ENCODE measurements at places on chromosomes 5 and 9.

GRCh38 chr5:79791843-79792242, 102.2 kb downstream of the CMYA5 start:
- no peak overlapping the region for H3K27ac ChIP-seq
- no peaks in the 10 kb centered on the region for H3K4me1 ChIP-seq
- DNase-seq, result no peak
- H3K36me3 ChIP-seq, result no peaks in the 10 kb centered on the region
- H3K27me3 ChIP-seq, result no peaks in the 10 kb centered on the region
- no peak overlapping the region for H3K4me3 ChIP-seq

- H3K36me3 ChIP-seq, result no peaks in the 10 kb centered on the region
- H3K4me1 ChIP-seq, result peaks cover 5% of the 10 kb centered on the region
- no peak for DNase-seq
- H3K27me3 ChIP-seq, result no peaks in the 10 kb centered on the region
- H3K4me3 ChIP-seq, result no peak overlapping the region
Observed at GRCh38 chr9:73152543-73152844, 829 bp downstream of the ANXA1 start.

- H3K27me3 ChIP-seq, result no peaks in the 10 kb centered on the region
- peaks cover 2% of the 10 kb centered on the region for H3K4me1 ChIP-seq
- no peak for DNase-seq
- H3K27ac ChIP-seq, result peak overlapping the region; percentile 52
- peak overlapping the region; percentile 96 for H3K4me3 ChIP-seq
Observed at GRCh38 chr9:34328500-34328986, 525 bp downstream of the KIF24 start.

DNA sequence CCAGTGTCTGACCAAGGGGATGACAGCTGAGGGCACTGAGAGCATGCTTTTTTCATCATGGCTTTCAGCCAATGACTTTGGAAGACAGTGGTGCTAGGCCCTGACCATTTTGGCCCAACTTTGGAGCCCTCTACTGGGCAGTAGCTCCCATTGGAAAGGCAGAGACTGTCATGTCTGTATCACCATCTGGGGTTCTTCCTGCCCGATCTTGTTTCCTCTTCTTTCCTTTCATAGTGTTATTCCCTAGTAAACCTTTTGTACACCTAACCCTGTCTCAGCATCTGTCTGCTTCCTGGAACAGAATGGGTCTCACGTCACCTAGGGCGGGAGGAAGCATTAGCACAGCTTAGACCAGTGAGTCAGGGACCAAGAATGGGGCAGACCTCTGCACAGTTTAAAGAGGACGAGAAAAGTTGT, 97.4 kb upstream of the MAST4 start:
- H3K4me1 ChIP-seq, result no peaks in the 10 kb centered on the region
- no peak for DNase-seq
- no peaks in the 10 kb centered on the region for H3K27me3 ChIP-seq

DNA sequence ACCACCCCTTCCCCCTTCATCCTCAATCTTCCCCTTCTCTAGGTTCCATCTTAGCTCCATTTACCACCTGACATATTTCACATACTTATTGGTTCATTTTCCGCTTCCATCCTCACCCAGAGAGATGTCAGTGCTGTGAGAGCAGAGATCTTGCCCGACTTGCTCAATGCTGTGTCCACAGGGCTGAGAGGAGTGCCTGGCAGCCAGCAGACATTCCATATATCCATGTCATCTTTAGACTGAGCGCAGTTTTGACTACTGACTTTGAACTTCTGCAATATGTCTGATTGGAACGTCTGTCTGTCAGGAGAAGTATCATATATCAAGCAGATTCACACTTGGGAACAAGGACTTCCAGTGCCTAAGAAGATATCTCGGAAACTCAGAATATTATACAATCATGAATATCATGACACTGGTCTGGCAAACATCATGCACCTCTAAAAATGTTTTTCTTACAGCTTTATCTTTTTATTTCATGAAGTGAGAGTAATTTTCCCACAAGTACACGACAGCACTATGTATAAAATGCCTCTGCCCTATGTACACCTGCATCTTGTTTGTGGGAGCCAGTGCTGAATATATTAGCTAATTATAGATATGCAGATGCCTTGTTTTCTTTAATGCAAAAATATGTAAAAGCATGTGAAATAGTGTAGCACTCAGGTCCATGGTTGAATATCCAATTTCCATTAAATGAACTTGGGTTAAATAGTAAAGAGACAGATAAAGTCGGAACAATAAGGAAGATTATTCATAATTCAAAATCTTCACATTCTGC, 454.0 kb upstream of the DAP start:
- H3K36me3 ChIP-seq, result no peaks in the 10 kb centered on the region
- DNase-seq, result no peak
- H3K27ac ChIP-seq, result no peak overlapping the region
- H3K4me1 ChIP-seq, result no peaks in the 10 kb centered on the region
- H3K27me3 ChIP-seq, result no peaks in the 10 kb centered on the region

DNA sequence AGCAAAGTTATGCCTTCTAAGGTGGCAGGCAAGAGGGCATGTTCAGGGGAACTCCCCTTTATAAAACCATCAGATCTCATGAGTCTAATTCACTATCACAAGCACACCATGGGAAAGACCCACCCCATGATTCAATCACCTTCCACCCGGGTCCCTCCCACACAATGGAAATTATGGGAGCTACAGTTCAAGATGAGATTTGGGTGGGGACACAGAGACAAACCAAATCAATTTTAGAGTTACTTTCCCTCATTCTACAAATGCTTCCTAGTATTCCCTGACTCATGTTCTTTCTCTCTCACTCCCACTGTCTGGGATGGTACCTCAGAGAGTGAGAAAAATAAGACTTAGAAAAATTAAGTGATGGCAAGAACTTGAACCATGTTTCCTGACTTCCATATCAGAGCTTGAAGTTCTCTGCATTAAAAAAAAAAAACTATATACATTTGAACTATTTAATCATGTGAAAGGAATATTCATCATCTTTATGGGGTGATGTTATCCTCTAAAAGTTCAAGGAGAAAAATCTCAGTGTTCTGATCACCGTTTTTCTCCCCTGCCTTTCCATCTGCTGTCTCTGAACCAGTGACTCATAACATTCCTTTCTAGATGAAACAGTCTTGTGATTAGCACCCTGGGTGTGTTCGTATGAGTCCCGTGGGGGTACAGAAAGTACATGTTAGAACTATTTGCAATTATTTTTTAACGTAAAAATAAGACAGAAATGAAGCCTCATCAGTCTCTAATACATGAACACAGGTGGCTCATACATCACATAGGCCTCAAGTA, 282.9 kb downstream of the SLF1 start:
- H3K4me3 ChIP-seq, result no peak overlapping the region
- no peaks in the 10 kb centered on the region for H3K36me3 ChIP-seq
- no peaks in the 10 kb centered on the region for H3K27me3 ChIP-seq

GRCh38 chr9:110555551-110556331, 23.8 kb downstream of the SVEP1 start:
- H3K36me3 ChIP-seq, result no peaks in the 10 kb centered on the region
- H3K27me3 ChIP-seq, result no peaks in the 10 kb centered on the region
- no peak for DNase-seq

DNA sequence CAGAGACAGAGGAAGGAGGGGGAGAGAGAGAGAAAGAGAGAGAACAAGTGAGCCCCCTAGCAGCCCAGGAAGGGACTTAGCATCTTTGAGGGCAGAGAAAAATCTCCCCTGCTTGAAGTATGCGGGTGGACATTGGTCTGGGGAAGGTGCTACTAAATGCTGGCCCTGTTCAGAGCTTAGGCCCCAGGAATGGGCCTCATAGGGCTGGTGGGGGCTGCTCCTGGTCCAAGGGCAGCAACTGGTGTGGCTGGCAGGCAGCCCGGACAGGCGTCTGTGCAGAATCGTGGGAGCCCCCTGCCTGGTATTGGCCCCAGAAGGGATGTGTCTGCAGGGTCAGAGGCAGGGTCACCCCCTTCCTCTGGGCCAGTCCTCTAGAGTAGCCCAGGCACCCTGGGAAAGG, 47.8 kb upstream of the SUSD3 start:
- H3K27ac ChIP-seq, result no peak overlapping the region
- no peaks in the 10 kb centered on the region for H3K36me3 ChIP-seq
- no peaks in the 10 kb centered on the region for H3K27me3 ChIP-seq
- no peak for DNase-seq
- peaks cover 5% of the 10 kb centered on the region for H3K4me1 ChIP-seq

- no peak within 1 kb of the TSS for H3K27ac ChIP-seq
- DNase-seq, result peak; percentile 84
- H3K4me1 ChIP-seq, result no peaks in the 10 kb centered on the region
- H3K4me3 ChIP-seq, result no peak within 1 kb of the TSS
- H3K27me3 ChIP-seq, result no peaks in the 10 kb centered on the region
- no peaks in the 10 kb centered on the region for H3K36me3 ChIP-seq
Observed at GRCh38 chr5:140840978-140841962, at the start of gene PCDHA8. TSS of gene PCDHA8 (plus strand) at chr5:140841187. CDS start at chr5:140841322, 135 bp downstream.

- peak; percentile 60 for DNase-seq
- peak overlapping the region; percentile 76 for H3K4me3 ChIP-seq
- H3K4me1 ChIP-seq, result peaks cover 6% of the 10 kb centered on the region
- H3K27me3 ChIP-seq, result no peaks in the 10 kb centered on the region
- peak overlapping the region; percentile 88 for H3K27ac ChIP-seq
Observed at GRCh38 chr5:109410389-109411148, 795 bp upstream of the PJA2 start.

GRCh38 chr9:107861075-107861474, 371.5 kb upstream of the KLF4 start:
- H3K4me1 ChIP-seq, result no peaks in the 10 kb centered on the region
- H3K27ac ChIP-seq, result no peak overlapping the region
- no peak overlapping the region for H3K4me3 ChIP-seq
- H3K36me3 ChIP-seq, result no peaks in the 10 kb centered on the region
- DNase-seq, result no peak

- H3K4me1 ChIP-seq, result no peaks in the 10 kb centered on the region
- H3K36me3 ChIP-seq, result no peaks in the 10 kb centered on the region
- no peak overlapping the region for H3K27ac ChIP-seq
- no peak for DNase-seq
Observed at GRCh38 chr9:78213712-78214111, 22.2 kb upstream of the CEP78 start.

- H3K27me3 ChIP-seq, result no peaks in the 10 kb centered on the region
- H3K4me3 ChIP-seq, result no peak overlapping the region
- DNase-seq, result no peak
- no peak overlapping the region for H3K27ac ChIP-seq
- H3K4me1 ChIP-seq, result no peaks in the 10 kb centered on the region
- H3K36me3 ChIP-seq, result no peaks in the 10 kb centered on the region
Observed at GRCh38 chr9:127083138-127083980, 39.1 kb downstream of the ANGPTL2 start.

- DNase-seq, result no peak
- no peaks in the 10 kb centered on the region for H3K4me1 ChIP-seq
- H3K27me3 ChIP-seq, result no peaks in the 10 kb centered on the region
Observed at GRCh38 chr9:108245331-108245730, 610.5 kb downstream of the ACTL7B start.

DNA sequence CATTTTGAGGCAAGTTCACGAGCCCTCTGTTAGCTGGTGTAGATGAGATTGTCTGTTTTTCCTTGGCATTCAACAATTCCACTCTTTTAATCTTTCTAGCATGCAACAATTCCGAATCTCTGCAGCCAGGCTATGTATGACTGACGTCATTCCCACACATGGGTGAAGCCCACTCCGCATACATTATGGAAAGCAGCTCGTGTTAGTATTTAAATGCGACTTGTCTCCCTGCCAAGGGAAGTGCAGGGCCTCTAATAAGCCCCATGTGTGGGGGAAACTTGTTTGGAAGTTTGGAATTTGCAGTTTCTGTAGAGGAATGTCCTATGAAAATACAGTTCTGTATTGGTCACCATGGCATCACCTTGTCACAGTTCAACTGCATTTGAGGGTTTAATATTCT, 146.0 kb upstream of the FBXL7 start:
- no peak overlapping the region for H3K27ac ChIP-seq
- H3K4me3 ChIP-seq, result no peak overlapping the region
- DNase-seq, result no peak
- no peaks in the 10 kb centered on the region for H3K27me3 ChIP-seq

DNA sequence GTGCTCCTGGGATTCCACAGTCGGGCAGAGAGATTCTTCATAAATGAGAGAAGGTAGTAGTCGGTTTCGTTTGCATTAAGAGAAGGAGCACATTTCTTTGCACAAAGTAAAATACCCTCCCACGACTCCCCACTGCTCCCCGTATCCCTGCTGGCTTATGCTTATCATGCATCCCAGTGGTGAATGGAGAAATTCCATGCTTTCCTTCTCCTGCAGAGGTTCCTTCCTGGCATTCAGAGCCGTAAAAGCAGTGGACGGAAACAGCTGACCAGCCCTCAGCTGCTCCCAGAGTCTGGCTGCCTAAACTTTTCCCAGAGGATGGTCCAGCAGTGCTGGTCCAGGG, 93.1 kb downstream of the C9orf152 start:
- H3K27ac ChIP-seq, result peak overlapping the region; percentile 25
- H3K4me3 ChIP-seq, result no peak overlapping the region
- DNase-seq, result no peak
- no peaks in the 10 kb centered on the region for H3K36me3 ChIP-seq
- peaks cover 24% of the 10 kb centered on the region for H3K4me1 ChIP-seq
- H3K27me3 ChIP-seq, result no peaks in the 10 kb centered on the region

DNA sequence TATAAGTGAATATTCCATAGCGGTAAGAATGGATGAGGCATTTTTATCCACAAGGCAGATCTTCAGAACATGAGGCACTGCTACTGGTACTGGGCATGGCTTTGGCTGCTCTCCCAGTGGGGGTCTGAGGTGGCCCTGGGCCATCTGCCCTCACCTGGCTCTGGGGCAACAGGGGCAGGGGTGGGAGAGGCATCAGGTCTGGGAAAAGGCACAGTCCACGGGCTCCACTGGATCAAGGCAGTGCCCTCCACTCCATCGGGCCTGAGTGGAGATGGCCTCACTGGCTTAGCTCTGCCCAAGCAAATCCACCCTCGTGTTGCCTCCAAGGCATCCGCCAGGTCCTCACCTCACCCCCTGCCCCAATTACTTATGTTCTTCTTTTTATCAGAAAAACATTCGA, 10.9 kb upstream of the NKD2 start:
- no peak overlapping the region for H3K27ac ChIP-seq
- H3K4me3 ChIP-seq, result no peak overlapping the region
- H3K27me3 ChIP-seq, result no peaks in the 10 kb centered on the region
- peaks cover 3% of the 10 kb centered on the region for H3K4me1 ChIP-seq

Data from H1 (cell line).